CD4-positive, alpha-beta T cell (primary cell): ENCODE measurements at places on chromosomes 16 and 17. TPM values are rescaled to one million over a fixed set of nuclear protein-coding genes. Genes with fewer than 3 reads are reported as not detected.

NUP88 gene
- 142 TPM for total RNA-seq

DCXR gene
- total RNA-seq = 103 TPM

NKD1 gene
- total RNA-seq = 6.1 TPM

- no peak for DNase-seq
- peaks cover 32% of the 10 kb centered on the region for H3K4me1 ChIP-seq
- H3K27me3 ChIP-seq = no peaks in the 10 kb centered on the region
- peaks cover 64% of the 10 kb centered on the region for H3K36me3 ChIP-seq
- peak overlapping the region; percentile 79 for H3K4me3 ChIP-seq
- no peak overlapping the region for H3K27ac ChIP-seq
Observed at GRCh38 chr16:57462978-57463362, 491 bp downstream of the POLR2C start.

DNA sequence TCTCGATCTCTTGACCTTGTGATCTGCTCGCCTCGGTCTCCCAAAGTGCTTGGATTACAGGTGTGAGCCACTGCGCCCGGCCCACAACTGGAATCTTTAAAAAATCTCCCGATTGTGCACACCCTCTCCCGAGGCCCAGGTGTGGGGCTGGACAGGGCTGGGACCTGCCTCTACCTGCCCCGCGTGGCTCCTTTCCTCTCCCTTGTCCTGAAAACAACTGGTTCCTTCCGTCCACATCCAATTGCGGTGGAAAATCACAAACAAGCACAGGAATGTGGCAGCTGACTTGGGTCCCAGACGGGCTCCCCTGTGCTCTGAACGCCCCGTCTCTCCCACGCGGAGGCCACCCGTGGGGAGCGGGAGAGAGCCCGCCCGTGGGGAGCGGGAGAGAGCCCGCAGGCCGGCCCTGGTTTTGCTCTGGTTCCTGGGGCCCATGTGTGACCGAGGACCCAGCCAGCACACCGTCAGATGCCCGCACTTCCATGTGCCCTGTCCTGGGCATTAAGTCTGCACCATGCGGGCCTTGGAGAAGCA is 3.0 kb upstream of the TMEM204 start:
- H3K4me1 ChIP-seq = peaks cover 64% of the 10 kb centered on the region
- H3K4me3 ChIP-seq = no peak overlapping the region
- H3K27ac ChIP-seq = no peak overlapping the region
- H3K36me3 ChIP-seq = peaks cover 2% of the 10 kb centered on the region
- no peak for DNase-seq
- H3K27me3 ChIP-seq = no peaks in the 10 kb centered on the region

DNA sequence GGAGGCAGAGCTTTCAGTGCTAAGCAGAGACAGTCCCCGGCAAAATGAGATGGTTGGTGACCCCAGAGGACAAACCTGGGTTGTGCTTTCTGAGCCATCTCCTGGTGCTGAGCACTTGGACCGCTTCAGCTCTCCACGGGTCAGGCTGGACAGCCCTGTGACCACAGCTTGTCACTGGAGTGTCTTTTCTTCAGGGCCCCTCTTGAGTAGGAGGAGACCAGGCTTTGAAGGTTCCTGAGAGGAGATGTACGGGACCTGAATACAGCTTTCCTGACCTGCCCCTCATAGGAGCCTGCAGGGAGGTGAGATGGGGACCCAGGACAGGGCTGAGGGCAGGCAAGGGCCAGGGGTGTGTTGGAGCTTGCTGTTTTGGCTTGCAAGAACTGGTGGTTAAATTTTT is 17.8 kb upstream of the ADGRG1 start:
- H3K4me1 ChIP-seq = peaks cover 26% of the 10 kb centered on the region
- no peaks in the 10 kb centered on the region for H3K36me3 ChIP-seq
- no peak for DNase-seq
- H3K4me3 ChIP-seq = no peak overlapping the region

DNA sequence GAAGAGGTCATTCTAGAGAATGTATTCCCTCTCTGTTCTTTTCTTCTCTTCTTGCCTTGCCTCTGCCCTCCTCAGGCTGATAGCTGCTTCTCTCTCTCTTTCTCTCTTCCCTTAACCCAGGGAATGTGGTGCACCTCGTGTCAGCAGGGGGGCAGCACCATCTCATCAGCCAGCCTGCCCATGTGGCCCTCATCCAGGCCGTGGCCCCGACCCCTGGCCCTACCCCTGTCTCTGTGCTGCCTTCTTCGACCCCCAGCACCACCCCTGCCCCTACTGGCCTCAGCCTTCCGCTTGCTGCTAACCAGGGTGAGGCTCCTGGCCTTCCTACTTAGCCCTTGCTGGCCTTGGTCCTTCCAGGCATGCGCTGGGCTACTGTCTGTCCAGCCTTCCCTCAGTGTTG is 23.5 kb downstream of the SRCAP start:
- H3K4me3 ChIP-seq = no peak overlapping the region
- no peak overlapping the region for H3K27ac ChIP-seq
- H3K4me1 ChIP-seq = peaks cover 4% of the 10 kb centered on the region
- H3K27me3 ChIP-seq = no peaks in the 10 kb centered on the region
- DNase-seq = no peak

DNA sequence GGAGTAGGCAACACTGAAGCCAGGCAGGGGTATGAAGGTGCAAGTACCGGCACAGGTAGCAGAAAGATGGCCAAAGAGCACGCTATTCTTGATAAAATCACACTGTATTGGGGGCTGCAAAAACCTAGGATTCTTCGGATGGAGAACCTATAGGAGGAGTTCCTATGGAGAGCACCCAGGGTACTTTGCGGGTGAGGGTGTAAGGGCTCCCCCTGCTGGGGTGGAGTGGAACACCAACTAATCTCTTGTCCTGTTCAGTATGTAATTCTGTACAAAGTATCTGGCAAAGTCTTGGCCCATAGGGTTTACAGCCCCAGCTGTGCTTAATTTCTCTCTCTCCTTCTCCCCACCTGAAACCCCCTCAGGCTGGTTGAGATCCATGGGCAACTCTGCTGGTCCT is 393.1 kb upstream of the ASIC2 start:
- H3K4me1 ChIP-seq = no peaks in the 10 kb centered on the region
- H3K27ac ChIP-seq = no peak overlapping the region
- no peak for DNase-seq
- no peaks in the 10 kb centered on the region for H3K36me3 ChIP-seq
- no peak overlapping the region for H3K4me3 ChIP-seq
- H3K27me3 ChIP-seq = no peaks in the 10 kb centered on the region
